ENCODE measurements at places on chromosomes 3 and 15.

DNA sequence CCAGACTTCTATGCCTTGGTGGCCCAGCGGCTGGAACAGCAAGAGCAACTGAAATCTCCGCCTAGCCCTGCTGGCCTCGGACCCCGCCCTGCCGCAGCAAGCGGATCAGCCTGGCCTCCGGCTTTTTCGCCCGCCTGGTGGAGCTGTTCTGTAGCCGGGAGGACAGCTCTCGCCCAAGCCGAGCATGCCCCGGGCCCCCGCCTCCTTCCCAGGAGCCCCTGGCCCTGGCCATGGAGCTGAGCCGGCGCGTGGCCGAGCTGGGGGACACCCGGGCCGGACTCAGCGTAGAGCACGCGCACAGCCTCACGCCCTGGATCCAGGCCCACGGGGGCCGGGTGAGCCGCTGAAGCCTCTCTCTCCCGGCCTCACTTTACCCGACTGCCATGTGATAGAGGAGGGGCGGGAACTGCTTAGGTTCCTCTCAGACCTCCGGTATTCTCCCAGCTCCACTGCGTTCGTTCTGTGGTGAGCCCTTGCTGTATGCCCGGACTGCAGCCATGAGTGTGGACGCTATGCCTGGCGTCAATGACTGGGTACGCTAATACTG, 24.1 kb upstream of the MRPL3 start:
- peak; percentile 29 for DNase-seq
- no peaks in the 10 kb centered on the region for H3K27me3 ChIP-seq
- H3K4me1 ChIP-seq: no peaks in the 10 kb centered on the region

DNA sequence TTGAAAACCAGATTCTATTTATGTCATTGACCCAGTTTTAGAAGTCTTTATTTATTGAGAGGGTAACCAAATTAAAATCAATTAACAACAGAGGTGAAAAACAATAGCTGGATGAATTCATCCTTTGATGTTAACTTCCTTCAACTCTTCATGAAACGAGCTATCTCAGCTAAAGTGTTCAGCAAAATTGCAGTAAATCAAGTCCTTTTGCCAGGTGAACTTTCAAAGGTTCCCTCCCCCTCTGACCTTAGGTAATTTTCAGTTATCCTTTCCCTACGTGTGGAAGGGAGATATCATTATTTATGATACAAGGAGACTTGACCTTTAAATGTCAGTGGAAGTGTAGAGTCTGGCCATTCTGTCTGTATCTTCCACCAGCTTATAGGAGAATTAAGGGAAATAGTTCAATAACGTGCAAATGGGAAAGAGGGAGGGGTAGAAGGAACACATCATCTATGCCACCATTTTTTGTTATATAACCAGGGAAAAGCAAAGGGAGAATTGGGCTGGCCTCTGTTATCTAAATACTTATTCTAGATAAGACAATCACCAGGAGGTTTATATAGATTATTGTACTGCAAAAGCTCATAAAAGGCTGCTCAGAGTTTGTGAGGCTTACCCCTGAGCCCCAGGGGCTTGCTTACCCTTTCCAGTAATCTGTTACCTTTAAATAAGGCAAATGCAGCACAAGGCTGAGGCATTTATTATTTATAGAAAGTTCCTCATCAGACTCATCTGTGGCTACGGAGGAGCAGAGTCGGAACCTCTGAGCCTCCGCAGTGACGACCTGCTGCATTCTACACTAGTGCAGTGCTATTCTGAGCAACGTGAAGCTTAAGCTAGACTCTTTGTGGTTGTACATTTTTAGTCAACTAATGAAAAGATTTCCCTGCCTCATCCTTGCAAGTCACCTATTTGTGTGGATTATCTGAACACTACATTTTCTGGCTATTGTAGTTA, 97.7 kb upstream of the ZBED2 start:
- no peaks in the 10 kb centered on the region for H3K36me3 ChIP-seq
- peaks cover 5% of the 10 kb centered on the region for H3K4me1 ChIP-seq
- H3K27ac ChIP-seq: no peak overlapping the region
- peak; percentile 26 for DNase-seq
- H3K4me3 ChIP-seq: no peak overlapping the region

DNA sequence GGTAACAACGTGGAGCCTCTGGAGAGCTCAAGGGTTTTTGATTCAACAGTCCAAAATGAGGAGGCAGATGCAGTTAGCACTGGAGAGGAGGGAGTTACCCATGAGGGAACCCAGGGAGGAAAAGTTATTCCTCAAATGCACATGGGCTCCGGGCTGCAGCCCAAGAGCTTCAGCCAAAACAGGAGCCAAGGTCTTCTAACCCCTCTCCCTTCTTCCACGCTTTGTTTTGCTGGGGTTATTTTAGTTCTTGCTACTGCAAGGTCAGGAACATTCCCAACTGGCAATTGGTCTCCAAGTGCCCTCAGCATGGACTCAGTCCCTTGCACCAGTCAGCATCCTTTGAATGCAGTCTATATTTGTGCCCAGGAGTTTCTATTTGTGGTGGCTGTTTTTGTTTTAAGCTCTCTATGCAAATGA, 90.0 kb downstream of the TGFBR2 start:
- no peak overlapping the region for H3K4me3 ChIP-seq
- no peak for DNase-seq

DNA sequence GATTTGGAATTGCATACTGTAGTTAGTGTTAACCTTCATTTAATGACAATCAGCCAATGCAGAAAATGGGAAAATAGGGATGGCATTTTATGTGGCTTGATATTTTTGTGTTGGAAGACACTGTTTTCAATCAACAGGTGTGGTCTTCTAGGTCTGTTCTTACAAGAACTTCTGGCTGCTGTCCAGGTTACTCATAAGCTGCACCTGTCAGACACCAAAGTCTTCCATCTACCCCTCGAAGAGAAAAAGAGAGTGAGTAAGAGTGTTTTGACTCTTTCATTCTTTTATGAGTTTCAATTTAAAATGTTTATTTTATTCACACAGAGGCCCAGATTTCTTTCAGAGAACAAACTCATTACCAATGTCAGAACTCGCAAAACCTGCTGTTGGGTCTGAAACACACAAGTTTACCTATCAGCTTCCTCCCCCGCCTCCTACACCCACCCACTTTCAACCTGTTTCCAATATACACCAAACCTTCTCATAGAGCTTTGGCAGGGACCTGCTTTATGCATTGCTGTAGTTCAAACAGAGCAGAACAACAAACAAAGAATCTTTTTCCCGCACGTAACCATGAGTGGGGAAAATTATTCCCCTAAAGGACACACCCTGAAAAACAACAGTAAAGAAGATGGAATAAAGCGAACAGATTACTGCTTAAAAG, 767.7 kb upstream of the ALCAM start:
- no peak overlapping the region for H3K4me3 ChIP-seq
- H3K4me1 ChIP-seq: no peaks in the 10 kb centered on the region
- H3K36me3 ChIP-seq: no peaks in the 10 kb centered on the region
- no peaks in the 10 kb centered on the region for H3K27me3 ChIP-seq
- peak; percentile 8 for DNase-seq

GRCh38 chr3:124814620-124815421, 72.3 kb downstream of the ITGB5 start:
- H3K4me3 ChIP-seq: no peak overlapping the region
- H3K27ac ChIP-seq: peak overlapping the region; percentile 91
- H3K27me3 ChIP-seq: no peaks in the 10 kb centered on the region
- H3K36me3 ChIP-seq: no peaks in the 10 kb centered on the region
- peak; percentile 70 for DNase-seq
- H3K4me1 ChIP-seq: peaks cover 67% of the 10 kb centered on the region

GRCh38 chr15:57335293-57335715, 41.0 kb upstream of the CGNL1 start:
- no peak overlapping the region for H3K27ac ChIP-seq
- H3K4me3 ChIP-seq: no peak overlapping the region
- peaks cover 3% of the 10 kb centered on the region for H3K4me1 ChIP-seq
- no peak for DNase-seq

GRCh38 chr3:54999811-55000210, 72.0 kb upstream of the LRTM1 start:
- no peaks in the 10 kb centered on the region for H3K36me3 ChIP-seq
- peak; percentile 70 for DNase-seq
- no peaks in the 10 kb centered on the region for H3K27me3 ChIP-seq
- H3K4me1 ChIP-seq: peaks cover 20% of the 10 kb centered on the region

GRCh38 chr15:81914734-81915256, 131.0 kb downstream of the MEX3B start:
- H3K27ac ChIP-seq: no peak overlapping the region
- no peak for DNase-seq
- H3K27me3 ChIP-seq: no peaks in the 10 kb centered on the region
- H3K36me3 ChIP-seq: no peaks in the 10 kb centered on the region

DNA sequence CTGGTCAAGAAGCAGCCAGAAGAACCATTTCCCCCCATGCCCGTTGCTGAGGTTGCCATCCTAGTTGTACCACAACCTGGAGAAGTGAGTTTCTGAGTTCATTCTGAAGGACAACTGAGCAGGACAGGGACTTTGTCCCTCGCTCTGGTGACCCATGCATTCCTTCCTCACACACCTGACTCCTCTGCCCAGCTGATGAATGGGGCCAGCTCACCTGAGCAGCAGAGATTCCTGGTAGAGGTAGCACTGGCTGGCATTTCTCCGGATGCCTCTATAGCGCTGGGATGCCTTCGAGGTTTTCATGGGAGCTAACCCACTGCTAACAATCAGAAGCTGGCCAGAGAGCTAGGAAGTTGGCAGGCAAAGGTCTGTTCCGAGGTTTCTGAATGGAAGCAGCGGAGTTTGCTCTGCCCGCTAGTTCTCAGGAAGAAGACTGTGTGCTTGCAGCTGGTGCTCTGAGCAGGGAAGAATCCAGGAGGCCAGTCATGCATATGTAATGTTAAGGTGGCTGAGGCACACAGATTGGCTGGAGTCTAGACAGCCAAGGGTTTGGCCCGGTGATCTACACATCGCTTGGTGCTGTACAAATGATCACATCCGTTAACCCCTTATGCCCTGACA, at the start of gene TMC3:
Gene TMC3 (minus strand): TSS at position 439 of the 621 bp plus-strand sequence. CDS start 136 bp downstream, at position 303.
- H3K4me1 ChIP-seq: peaks cover 8% of the 10 kb centered on the region
- no peaks in the 10 kb centered on the region for H3K27me3 ChIP-seq
- H3K4me3 ChIP-seq: no peak within 1 kb of the TSS
- no peak for DNase-seq

GRCh38 chr3:49671291-49672288, 2.6 kb upstream of the APEH start:
- H3K27me3 ChIP-seq: no peaks in the 10 kb centered on the region
- peaks cover 38% of the 10 kb centered on the region for H3K4me1 ChIP-seq
- DNase-seq: peak; percentile 85
- no peaks in the 10 kb centered on the region for H3K36me3 ChIP-seq
- H3K4me3 ChIP-seq: no peak overlapping the region
- no peak overlapping the region for H3K27ac ChIP-seq

DNA sequence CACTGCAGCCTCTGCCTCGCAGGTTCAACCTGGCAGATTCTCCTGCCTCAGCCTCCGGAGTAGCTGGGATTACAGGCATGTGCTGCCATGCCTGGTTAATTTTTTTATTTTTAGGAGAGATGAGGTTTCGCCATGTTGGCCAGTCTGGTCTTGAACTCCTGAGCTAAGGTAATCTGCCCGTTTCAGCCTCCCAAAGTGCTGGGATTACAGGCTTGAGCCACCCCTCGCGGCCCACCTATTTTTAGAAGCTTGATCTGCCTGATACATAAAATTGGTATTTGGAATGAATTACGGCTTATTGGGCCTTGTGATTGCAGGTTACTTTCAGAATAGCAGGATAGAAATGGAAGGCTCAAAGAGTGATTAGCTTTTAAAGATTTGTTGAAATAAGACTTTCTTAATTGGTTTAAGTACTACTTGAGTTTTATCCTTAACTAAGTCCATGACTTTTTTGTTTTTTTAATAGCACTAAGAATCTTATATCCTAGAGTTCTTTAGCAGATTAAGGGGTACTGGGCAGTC, 25.0 kb downstream of the GMPS start:
- H3K4me3 ChIP-seq: no peak overlapping the region
- H3K27me3 ChIP-seq: no peaks in the 10 kb centered on the region

GRCh38 chr3:70383360-70383831, 71.0 kb upstream of the MDFIC2 start:
- no peak overlapping the region for H3K4me3 ChIP-seq

DNA sequence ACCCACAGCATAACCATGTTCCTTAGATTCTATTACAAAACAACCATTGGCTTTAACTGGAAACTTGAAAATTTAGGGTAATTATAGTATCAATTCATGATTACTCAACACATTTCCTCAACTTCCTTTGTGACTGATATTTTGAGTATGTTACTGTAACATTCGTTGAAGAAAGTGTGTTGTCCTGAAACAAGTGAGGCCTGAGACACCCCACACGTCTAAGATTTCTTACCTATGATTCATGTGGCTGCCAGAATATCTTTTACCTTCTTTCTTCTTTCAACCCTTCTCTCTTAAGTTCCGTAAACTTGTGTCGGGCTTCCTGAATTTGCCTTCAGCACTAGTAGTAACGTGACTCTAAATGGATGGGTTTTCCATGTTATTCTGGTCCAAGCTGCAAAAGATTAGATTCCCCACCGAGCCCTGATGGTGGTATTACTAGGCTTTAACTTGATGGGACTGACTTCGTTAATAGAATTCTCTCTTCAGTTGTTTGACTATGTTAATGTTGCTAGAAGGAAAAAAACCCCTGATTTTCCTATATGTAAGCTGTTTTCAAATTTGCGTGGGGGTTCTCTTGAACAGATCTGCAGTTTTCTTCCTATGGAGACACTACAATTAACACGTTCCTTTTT, 296.0 kb upstream of the ICE2 start:
- H3K27me3 ChIP-seq: peaks cover 20% of the 10 kb centered on the region
- no peak overlapping the region for H3K27ac ChIP-seq
- H3K4me1 ChIP-seq: no peaks in the 10 kb centered on the region
- DNase-seq: no peak
- H3K4me3 ChIP-seq: no peak overlapping the region
- no peaks in the 10 kb centered on the region for H3K36me3 ChIP-seq

GRCh38 chr3:107523289-107523538, 452 bp downstream of the BBX start:
- peaks cover 8% of the 10 kb centered on the region for H3K4me1 ChIP-seq
- no peaks in the 10 kb centered on the region for H3K36me3 ChIP-seq
- H3K4me3 ChIP-seq: peak overlapping the region; percentile 94
- peak overlapping the region; percentile 98 for H3K27ac ChIP-seq
- no peaks in the 10 kb centered on the region for H3K27me3 ChIP-seq

GRCh38 chr3:141793476-141794260, 30.5 kb downstream of the GRK7 start:
- H3K4me3 ChIP-seq: no peak overlapping the region
- no peaks in the 10 kb centered on the region for H3K27me3 ChIP-seq
- no peak overlapping the region for H3K27ac ChIP-seq
- DNase-seq: no peak
- H3K36me3 ChIP-seq: no peaks in the 10 kb centered on the region

DNA sequence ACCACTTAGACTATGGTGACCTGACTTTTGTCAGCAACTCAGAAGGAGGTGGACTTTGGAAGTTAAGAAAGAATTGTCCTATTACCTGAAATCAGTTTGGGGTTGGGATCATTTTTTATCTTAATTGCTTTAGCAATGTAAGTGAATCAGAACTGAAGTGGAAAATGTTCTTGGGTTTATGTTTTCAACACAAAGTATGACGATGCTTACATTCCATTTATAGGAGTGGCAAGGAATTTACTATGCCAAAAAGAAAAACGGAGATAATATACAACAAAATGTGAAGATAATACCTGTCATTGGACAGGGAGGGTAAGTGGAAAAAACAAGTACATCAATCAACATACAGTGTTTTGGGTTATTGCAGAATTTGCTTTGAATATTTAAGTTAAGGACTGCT, 116.1 kb downstream of the PDE8A start:
- peaks cover 5% of the 10 kb centered on the region for H3K4me1 ChIP-seq
- peak; percentile 23 for DNase-seq
- peak overlapping the region; percentile 86 for H3K27ac ChIP-seq
- no peaks in the 10 kb centered on the region for H3K27me3 ChIP-seq

- no peaks in the 10 kb centered on the region for H3K27me3 ChIP-seq
- H3K4me1 ChIP-seq: no peaks in the 10 kb centered on the region
- DNase-seq: no peak
- H3K27ac ChIP-seq: no peak overlapping the region
Observed at GRCh38 chr3:106371971-106372805, 503.4 kb upstream of the CBLB start.

Data from hepatocyte (in vitro differentiated cells).